ENCODE measurements at places on chromosomes 12 and 14.

DNA sequence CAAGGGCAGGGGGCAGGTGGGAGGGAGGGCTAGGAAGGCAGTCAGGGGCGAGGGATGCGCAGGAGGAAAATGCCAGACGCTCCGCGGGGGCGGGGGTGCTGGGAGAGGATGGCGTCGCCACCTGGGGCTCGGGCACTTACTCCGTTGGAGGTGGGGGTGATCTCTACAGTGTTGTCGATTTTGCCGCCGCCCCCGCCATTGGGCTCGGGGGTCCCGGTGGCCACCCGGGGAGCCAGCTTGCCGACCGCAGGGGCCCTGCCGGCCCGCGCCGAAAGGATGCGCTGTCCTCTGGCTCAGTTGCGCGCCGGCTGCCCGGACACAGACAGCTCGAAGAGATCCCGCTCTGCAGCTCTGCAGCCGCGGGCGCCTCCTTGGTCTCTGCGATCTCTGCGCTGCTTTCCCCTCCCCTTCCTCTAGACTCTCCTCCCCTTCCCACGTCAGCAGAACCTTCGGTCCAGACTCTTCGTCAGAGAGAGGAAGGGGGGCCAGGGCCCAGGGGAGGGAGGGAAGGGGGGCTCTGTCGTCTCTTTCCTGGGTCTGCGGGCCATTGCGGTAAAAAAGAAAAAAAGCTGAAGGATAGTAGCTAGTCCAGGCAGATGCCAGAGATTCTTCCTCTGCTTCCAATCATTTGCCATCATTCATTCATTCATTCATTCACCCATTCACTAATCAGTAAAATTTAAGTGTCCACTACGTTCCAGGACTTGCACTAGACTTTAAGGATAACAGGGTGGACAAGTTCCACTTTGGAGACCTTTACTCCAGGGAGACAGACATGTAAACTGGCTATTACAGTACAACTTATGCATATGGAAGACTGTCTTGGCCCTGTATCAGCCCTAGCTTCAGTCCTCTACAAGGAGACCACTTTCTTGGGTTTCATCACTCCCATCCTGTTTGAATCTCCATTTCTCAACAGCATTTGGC lies at the start of gene SLC22A17:
Gene SLC22A17, minus strand, starts transcription at position 382 of the 927 bp plus-strand sequence.
- peak; percentile 35 for DNase-seq

- DNase-seq: no peak
Measured at GRCh38 chr12:16523951-16524331, 82.0 kb downstream of the LMO3 start.

GRCh38 chr12:124389725-124390441 lies 95.0 kb downstream of the RFLNA start:
- no peak for DNase-seq

DNA sequence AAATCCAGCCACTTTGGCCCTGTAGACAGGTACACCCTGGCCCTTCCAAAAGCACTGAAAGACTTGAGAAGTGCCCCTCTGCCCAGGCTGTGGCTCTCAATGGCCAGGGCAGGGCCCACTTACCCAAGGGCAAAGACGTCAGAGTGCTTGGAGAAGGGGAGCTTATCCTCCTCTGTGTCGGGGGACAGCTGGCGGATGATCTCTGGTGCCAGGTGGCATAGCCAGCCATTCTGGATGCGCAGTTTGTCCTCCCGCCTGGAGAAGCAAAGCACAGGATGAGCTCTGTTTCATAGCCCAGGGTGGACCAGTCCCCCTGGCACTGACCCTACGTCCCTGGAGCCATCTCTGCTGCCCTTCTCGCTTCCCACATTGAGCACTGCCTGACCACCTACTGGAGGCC lies 114.9 kb upstream of the NOS1 start:
- no peak for DNase-seq

GRCh38 chr14:99320621-99321235 lies 48.7 kb upstream of the BCL11B start:
- no peak for DNase-seq

DNA sequence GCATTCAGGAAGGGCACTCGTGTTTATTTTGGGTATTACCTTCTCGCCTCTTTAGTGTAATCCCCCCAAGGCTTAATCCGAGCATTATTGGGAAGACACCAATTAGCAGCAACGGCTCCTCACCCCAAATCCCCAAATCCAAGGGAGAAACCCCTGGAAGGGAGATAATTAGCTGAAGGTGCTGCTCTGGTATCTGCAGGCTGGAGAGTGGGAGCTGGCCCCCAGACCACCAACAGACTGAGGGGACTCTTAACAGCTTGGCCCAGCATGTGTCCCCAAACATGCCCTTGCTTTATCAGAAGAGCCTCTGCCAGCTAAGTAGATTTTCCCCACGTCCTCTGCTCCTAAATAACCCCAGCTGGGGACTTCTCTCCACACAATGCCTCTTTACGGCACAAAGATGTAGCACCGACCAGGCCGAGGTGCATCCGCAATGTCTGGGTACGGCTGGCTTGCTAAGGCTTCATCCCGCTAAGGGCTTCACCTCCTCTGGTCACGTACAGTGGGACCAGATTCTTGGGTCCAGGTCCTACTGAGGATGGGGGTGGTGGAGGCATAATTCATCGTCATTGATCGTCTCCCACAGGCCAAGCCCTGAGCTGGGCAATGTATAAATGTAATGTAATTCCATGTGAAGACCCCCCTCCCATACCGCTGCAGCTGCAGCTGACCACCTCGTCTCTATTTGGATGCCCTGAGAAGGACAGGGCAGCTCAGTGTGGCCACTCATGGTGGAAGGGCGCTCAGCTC lies 123.7 kb upstream of the GSC start:
- no peak for DNase-seq

DNA sequence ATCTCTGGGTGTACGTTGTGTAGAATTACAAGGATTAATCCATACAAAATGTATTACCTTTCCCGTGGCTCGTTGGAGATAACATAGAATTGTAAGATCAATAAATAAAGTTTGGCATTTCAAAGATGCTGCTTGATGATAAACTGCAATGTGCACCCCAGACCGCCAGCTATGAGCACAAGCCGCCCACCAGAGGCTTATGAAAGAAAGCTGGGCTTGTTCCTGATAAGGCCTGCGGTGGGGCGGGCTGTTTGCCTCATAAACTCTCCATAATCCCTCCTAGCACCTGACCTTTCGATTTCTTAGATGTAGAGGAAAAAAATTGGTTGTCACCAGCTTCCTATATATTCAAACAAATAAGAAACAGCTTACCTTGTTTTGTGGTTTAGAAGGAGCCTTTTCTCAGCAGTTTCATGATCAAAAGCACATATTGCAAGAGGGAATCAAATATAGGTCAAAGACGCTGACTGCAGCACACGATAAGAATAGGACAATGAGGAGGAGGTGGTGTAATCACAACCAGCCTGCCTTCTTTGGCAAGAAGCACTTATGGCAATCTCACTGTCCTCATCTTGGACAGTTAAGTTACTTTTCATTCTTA lies 293.6 kb downstream of the RMST start:
- no peak for DNase-seq

- no peak for DNase-seq
Measured at GRCh38 chr12:121181181-121181580, 28.7 kb upstream of the P2RX4 start.

- DNase-seq: no peak
Measured at GRCh38 chr12:52811191-52812072, 2.5 kb downstream of the KRT4 start.

DNA sequence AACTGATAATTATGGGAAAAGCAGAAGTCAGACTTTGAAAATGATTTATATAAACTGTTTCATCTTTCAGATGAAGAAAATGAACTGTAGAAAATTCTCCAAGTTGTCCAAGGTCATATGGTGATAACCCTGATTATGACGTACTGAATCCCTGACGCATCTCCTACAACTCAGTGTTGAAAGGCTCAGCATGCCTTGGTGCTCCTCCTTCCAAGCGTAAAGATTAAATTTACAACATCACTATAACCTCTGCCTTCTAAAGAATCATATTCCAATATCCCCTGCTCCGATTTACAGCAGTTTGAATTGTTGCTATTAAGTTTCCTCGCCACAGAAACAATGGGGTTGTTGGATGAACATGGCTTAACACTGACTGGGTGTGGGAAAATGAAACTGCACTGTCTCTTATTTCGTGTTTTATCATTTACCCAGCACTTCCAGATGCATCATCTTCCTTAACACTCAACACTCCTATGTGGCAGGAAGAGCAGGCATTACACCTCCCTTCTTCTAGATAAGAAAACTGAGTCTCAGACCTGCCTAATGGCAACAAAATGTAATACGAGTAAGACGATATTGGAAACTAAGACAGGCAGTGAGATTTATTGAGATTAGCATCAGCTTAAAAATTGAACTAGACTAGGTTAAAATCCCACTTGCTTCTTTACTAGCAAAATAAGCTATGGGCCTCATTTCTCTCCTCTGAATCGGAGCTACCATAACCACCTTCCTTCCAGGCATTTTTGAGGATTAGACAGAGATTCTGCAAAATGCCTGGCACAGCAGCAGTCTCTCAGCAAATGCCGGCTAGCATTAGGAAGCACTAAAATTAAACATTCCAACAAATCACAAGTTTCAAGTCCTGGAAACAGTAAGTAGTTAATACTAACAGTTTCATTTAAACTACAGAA lies 74.2 kb downstream of the PPM1H start:
- no peak for DNase-seq

DNA sequence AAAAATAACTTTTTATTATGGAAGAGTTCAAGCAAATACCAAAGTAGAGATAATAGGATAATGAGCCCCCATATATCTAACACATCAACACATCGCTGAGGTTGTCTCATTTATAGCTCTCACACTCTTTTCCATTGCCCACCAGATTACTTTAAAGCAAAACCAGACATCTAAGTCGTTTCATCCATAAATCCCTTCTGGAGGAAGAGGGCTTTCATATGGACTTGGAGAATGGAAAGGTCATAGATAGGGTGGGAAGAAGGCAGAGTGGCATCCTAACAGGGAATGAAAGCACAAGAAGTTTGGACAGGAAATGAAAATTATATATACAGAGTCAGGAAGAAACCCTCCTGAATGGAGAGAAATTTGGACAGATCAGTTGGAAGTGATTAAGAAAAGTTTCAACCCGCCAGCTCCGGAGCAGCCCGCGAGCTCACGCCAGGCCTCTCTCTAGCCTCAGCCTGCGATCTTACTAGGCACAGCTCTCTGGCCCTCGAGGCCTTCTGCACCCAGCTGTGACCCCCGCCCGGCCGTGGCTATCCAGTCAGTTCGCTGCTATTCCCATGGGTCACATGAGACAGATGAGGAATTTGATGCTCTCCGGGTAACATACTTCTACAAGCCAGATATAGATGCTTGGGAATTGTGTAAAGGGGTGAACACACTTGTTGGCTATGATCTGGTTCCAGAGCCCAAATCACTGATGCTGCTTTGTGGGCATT lies 48.4 kb upstream of the NID2 start:
- DNase-seq: no peak

DNA sequence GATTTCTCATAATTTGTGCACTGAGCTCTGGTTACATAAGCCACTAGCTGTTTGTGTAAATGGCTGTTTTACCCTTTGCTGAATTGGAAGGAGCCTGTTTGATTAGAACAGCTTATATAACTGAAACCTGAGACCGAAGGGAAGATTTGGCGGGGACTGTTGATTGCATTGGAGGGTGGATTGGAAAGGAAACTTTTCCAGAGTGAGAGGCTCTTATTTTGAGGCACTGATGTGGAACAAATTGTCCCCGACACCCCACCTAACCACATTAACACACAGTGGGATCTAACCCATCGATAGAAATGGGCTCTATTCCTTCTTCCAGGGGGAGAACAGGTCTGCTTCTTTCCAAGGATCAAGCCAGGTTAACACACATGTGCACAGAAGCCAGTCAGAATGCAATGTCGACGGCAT lies 51.7 kb downstream of the TMEM30B start:
- no peak for DNase-seq

- DNase-seq: no peak
Measured at GRCh38 chr14:36504771-36505175, 15.3 kb downstream of the NKX2-1 start.

- DNase-seq: no peak
Measured at GRCh38 chr14:63426838-63427352, 108.2 kb upstream of the GPHB5 start.

DNA sequence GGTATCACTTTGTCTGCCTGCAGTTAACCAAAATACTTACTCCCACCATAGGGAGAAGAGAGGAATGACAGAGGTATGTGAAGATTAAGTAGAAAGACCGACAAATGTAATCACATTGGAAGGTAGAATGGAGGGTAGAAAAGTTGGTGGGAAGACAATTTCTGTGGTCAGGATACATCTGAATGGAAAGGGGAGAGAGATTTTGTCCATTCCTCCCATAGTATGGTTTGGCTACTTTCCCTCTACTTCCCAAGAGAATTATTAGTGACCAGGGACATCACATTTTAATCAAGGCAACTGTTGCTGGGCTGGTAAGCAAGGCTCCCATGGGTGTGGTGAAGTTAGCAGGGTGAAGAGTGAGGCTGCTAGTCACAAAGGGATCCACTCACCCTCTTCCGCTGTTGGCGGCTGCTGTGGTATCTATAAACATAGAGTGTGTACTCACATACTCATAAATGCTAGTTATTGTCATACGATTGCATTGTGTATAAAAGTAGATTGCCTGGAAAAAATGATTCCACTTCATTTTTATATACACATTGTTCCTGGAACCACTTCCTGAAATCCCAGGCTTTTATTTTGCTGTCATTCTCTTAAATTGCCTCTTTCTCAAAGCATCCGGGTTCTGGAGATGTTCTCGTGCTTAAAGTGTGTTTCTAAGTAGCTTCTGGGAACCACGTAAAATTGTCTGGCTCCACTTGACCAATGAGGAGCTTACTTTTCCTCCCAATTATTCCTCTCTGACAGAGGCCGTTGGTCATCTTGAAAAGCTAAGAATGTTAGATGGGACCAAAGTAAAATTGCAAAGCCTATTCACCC lies 413.1 kb downstream of the ZFP36L1 start:
- no peak for DNase-seq

All from C1 segment of cervical spinal cord (tissue), 14 donors.